ENCODE measurements at places on chromosomes 2 and 18.

DNA sequence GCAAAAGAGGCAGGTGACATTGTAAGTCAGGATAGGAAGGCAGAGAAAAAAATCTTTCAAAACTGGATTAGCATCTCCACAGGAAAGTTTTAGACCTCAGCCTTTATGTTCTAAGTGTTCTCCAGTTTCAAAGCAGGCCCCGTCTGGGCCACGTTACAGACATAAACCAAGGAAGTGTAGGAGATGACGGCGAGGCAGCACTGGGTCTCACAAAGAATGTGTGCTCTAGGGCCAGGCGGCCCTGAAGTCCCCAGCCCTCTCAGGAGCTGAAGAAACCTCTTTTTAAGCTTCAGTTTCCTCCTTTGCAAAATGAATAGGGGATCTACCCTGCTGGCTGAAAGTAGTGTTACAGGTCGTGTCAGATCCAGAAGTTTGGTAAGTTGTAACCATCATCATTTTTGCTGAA, 81.7 kb downstream of the SPRED2 start:
- no peak for DNase-seq

GRCh38 chr18:3016585-3017297, 3.8 kb upstream of the LPIN2 start:
- DNase-seq, result no peak

GRCh38 chr2:175855794-175856453, 146.1 kb downstream of the LNPK start:
- DNase-seq, result no peak

DNA sequence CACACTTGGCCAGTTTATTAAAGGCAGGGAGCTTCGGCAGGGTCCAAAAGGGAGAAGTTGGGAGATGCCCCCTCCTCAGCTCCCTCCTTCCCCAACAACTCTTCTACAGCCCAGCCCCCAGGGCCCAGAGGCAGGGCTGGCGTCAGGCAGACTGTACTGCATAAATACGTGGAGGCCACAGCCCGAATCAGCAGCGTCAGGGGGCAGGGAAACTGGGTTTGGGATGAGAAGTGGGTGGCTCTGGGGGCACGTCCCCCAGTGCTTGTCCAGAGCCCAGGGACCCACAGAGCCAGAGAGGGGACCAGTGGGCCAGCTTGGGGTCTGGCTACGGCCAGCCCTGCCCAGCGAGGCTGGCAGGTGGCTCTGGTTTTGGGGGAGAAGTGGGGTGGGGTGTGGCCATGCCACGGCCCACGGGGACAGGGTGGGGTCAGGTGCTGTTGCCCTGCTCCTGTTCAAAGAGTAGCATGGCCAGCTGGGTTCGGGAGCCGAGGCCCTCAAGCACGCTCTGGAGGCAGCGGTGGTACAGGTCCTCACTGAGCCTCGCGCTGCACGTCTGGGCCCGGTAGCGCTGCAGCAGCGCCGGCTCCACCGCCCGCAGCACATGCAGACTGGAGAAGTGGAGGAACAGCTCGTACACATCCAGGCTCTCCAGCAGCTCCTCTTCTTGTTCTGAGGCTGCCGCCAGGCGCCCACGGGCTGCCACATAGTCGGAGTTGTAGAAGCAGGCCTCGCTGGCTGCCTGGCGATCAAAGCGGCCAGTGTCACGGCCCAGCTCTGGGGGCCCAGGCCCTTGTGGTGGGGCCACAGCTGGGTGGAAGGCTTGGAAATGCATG, 4.4 kb downstream of the CHPF start:
- no peak for DNase-seq

DNA sequence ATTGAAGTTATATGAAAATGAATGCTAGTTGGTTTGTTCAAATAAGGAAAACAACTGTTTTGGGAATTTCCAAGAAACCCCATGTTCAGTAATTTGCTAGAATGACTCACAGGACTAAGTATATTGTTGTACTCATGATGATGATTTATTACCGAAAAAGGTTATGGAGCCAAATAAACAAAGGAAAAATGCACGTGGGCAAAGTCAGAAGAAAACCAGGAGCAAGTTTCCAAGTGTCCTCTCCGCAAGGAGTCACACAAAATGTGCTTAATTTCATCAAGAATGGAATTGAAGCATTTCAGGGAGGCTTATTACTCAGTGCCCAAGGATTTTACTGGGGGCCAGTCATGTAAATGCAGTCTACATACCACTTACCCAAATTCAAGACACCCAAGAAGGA, 1652.4 kb upstream of the TMEFF2 start:
- no peak for DNase-seq

DNA sequence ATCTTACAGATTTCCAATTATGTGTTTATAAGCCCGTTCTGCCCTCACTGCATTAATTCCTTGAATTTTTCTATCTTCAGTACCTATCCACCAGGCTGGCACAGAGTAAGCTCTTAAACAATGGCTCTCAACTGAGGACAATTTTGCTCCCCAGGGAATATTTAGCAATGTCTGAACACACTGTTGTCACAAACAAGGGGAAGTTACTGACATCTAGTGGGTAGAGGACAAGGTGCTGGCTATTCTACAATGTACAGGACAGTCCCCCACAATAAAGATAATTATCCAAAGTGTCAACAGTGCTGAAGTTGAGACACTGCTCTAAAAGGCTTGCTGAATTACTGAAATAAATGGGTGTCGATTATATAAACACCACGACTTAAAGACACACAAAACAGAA, 5.0 kb downstream of the NDUFS1 start:
- DNase-seq, result no peak

DNA sequence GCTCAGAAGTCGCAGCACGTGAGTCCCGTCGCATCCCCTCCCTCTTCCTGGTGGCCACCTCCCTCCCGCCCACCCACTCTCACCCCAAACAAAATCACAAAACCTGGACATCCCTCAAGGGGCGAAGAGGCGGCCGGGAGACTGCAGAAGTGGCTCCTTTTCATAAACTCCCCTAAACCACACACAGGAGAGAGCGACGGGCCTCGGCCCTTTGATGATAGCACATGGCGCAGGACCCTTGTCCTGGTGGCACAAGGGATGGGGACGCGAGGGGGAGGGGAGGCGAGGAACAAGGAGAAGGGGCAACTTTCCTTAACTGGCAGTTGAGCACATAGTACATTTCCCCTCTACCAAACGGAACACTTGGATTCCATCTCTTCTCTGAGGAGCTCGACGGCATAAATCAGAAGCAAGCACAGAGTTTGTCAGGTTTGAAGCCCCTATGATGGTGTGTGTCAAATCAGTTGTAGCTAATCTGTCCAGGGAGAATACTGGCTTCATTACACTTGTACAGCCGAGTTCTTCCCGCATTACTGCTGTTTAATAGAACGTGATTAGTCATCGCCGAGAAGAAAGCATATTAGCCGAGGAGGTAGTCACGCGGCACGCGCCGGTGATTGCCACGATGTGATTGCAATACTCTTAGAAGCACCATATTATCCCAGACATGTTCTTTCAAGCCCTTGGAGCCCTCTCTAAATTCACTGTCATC, 43.8 kb downstream of the GBX2 start:
- DNase-seq, result no peak

GRCh38 chr2:37323781-37324535, 675 bp downstream of the PRKD3 start:
- peak; percentile 73 for DNase-seq

DNA sequence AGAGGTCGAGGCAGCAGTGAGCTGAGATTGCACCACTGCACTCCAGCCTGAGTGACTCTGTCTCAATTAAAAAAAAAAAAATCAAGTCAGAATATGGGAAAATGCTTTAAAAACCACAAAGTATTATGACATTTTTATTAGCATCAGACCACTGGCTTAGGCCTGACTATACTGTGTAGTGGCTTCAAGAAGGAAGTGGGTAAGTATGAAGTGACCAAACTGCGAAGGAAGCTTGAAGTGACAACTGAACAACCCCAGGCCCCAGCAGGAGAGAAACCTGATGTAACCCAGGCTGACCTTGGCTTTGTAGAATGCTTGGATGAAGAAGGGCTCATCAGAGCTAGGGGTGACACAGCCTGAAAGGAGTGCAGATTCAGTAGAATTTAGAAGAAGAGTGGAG, 21.4 kb upstream of the HAAO start:
- no peak for DNase-seq

GRCh38 chr2:215420471-215420935, 15.4 kb downstream of the FN1 start:
- no peak for DNase-seq

- no peak for DNase-seq
Observed at GRCh38 chr18:37506001-37506400, 59.6 kb downstream of the CELF4 start.

DNA sequence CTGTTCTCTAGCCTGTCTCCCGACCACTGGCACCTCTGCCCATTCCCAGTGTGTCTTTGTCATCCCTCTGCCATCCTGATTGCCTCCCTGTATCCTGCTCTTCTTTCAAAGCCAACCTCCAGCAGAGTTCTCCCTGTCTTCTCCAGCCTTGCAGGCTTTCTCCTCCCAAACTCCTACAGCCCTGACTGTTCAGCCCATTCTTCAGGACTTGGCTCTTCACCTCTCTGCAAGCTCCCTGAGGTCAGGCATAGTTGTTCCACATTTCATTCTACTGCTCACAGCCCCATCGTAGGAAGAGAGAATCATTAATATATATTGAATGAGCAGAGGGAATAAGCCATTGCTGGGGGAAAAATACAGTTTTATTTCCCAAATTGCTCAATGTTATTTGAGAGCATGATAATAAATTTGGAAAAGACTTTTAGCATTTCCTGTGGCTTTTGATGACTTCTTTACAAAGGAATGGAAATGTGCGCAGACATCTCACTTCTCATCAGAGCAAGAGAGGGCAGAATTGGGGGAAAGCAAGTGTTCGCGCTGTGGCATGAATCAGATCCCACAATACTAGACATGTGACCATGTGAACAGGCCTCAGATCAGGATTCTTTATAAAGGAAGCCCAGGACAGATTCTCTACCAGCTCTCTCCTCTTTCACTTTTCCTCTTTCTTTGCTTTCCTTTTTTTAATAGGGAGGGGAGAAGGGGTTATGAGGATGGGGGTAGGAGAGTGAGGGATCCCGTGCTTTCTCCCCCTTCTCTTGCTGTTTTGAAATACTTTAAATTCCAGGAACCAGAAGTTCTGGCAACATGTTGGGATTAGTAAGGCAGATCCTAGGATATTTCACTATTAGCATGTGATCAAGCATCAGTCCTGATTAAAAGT, 37.4 kb downstream of the EPAS1 start:
- DNase-seq, result no peak

GRCh38 chr2:160635488-160635887, 141.9 kb upstream of the RBMS1 start:
- no peak for DNase-seq

DNA sequence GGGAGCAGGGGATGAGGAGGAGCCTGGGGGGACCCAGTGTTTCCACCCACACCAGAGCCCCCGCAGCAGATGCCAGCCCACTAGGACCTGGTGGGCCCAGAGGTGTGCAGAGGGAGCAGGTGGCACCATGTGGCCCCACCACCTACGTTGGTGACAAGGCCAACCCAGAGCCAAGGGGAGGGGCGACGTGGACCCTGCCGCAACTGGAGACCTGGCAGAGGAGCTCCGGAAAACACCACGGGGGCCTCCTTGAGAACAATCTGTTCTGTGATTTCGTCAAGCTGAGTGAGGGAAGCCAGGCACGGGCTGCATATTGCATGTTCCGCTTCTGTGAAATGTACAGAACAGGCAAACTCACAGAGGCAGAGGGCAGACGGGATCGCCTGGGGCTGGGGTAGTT, 49.1 kb upstream of the GPC1 start:
- no peak for DNase-seq

GRCh38 chr2:178455947-178456346, 4.8 kb downstream of the PJVK start:
- DNase-seq, result no peak

DNA sequence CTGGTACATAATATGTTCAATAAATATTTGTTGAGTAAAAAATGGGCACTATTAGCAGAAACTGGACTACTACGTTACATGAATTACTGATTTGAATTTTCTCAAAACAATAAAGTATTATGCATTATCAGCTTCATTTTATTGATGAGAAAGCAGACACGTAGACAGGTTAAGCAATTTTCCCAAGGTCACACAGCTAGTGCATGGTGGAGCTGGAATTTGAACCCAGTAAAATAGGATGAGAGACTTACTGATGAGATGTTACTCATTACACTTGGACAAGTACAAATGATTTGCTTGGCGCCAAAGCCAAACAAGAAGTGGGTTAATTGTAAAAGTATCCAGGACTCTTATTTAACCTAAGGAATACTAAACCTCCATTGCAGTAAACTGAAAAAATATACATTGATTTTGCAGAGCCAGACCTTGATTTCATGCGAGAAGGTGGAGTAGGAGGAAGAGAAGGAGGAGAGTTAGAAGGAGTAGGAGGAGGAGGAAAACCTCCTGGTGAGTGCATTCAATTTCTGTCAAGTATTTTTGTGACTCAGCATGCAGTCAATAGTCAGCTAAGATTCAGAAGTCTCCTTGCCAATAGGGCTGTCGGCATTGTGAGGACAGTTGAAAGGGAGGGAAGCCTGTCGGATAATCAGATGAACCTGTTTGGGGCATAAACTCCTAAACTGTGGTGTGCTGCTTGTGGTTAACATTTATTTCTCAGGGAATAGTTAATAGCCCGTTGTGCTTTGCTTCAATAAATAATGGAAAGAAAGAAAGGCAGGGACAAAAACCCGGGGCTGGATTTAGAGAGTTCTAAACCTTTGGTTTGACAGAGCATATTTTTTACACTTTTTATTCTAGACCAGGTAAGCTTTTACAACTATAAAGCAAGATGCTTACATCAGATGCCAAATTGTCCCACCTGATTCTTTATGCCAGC, 77.0 kb upstream of the TACR1 start:
- DNase-seq, result no peak

- no peak for DNase-seq
Observed at GRCh38 chr2:30871980-30872789, 64.9 kb upstream of the CAPN13 start.

- DNase-seq, result no peak
Observed at GRCh38 chr2:67572721-67573435, 175.7 kb downstream of the ETAA1 start.

GRCh38 chr18:79846936-79847557, 49.3 kb downstream of the KCNG2 start:
- peak; percentile 45 for DNase-seq

DNA sequence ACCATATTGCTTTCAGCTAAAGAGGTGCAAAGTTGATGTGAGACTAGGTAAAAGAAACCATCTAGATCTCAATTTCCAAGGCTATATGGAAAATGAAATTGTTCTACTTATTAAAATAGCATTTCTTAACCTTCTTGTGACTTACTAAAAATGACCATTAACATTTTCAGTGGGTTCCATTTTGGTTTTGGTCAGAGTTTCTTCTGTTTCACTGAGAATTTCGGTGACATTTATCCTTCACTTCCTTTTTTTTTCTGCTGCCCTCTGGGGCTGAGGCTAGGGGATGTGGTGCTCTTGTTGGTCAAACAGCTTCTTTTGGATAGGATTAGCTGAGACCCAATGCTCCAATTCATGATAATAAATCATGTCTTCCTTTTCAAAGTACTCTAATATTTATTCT, 44.3 kb upstream of the REL start:
- no peak for DNase-seq

GRCh38 chr2:112073875-112074274, 18.8 kb downstream of the TMEM87B start:
- no peak for DNase-seq

DNA sequence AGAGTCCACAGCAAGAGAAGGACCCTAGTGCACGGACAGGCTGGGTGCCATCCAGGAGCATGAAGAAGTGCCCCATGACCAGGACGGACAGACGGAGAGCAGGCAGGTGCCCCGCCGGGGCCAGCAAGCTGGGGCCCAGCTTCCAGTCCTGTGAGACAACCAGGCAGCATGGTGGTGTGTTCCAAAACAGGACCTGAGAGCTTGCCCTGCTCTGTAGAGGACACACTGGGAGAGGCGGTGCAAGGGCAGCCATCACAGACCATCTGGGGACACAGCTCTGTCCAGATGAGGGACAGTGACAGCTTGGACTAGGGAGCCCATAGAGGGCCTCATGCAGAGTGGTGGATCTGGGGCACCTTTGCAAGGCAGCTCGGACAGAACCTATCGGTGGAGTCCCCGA, 279.8 kb downstream of the EIPR1 start:
- DNase-seq, result no peak
